Spinal cord (tissue), 10 donors: ENCODE measurements at places on chromosomes 2 and 18.
A peak's percentile ranks its signal among the peaks of the same experiment; 100 is the strongest.

GRCh38 chr18:57929922-57930321 is 114.1 kb upstream of the NEDD4L start:
- no peak for DNase-seq

DNA sequence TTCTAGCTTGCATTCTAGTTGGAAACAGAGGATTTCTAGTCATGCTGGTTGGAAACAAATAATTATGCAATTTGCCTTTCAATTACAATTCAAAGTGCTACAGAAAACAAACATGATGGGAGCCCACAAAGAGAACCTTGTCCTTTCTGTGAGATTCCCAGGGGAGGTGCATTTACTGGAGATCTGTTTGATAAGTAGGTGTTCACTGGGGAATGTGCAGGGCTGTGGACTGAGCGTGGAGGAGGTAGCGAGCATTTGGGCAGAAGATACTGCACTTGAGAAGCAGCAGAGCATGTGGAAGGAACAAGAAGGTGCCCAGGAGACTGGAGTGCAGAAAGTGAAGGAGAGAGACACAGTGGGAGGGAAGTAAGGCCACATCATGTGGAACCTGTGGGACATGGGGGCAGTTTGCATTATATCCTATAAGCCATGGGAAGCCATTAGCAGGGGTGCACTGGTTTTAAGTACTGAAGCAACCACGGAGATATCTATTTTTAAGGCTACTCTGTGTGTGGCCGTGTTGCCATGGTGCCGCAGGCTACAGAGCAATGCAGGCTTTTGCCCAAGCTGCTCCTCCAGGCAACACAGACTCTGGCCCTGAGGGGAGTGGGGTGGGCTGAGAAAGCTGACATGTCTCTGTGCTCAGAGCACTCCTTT is 154.0 kb downstream of the ANTXR1 start:
- no peak for DNase-seq

GRCh38 chr18:27750014-27750413 is 426.9 kb downstream of the CDH2 start:
- DNase-seq: peak; percentile 74

DNA sequence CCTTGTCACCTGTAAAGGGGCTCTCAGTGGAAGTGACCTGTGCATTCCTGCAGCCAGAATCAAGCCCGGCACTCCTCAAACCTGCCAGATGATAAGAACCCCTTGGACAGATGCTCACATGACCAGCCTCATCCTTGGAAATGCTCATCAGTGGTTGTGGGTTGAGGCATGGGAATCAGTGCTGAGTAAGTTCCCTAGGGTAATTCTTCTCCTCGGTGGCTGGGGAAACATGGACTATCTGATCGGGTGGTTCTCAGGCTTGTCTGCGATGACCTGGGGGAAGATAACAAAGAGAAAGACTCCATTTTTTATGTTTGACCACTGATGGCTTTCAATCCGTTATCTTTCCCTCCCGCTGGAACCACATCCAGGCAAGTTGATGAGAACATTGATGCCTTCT is 84.0 kb downstream of the SPP2 start:
- DNase-seq: no peak

GRCh38 chr18:41906528-41907146 is 48.4 kb upstream of the PIK3C3 start:
- DNase-seq: no peak

DNA sequence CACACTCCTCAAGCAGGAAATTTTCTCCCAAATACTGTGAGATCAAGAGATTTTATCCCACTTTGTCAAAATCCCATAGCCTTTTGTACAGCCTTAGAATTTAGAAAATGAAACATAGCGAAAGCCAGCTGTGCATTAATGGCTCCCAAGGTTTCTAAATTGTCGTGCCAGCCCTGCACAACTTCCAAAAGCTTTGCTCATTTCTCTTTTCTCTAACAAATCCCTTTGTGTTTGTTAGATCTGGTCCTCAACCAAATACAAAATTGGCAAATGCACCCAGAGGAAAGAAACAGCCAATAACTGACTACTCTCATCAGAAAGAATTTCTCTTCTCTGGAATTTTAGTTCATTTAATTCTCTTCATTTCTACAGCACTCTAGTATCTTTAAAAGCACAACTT is 361.1 kb downstream of the INSIG2 start:
- DNase-seq: no peak

DNA sequence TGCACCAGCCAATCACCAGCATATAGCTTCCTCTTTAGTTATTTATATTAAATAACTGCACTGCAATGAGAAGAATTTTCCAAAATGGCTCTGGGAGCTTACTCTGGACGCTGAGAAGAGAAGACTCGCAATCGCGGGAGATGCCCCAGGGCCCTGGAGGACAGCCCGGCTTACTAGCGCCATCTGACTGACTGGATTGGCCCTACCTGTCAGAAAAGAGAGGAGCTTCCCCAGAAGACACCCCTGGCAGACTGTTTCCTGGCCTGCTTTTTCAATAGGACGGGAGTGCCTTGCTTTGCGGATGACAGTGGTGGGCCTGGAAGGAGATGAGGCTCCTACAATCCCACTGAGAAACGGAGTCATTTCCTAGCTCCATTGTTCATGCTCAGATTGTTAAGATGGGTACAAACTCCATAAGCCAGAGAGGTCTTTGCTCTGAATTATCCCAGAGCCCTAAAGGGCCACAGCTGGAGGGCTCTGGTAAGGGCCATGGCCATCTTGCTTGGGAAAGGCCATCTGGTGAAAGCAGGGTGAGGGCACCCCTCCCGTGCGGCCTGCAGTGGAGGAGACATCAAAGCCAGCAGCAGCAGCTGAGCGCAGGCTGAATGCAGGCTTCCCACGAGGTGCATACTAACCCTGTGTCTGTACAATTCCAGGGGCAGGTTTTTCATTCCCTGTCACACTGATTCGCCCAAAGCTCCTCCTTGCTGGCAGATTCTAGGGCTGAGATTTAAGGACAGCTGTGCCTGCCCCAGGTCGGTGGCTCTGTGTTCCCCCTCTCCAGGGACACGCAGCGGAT is 92.1 kb downstream of the GALR1 start:
- DNase-seq: no peak

DNA sequence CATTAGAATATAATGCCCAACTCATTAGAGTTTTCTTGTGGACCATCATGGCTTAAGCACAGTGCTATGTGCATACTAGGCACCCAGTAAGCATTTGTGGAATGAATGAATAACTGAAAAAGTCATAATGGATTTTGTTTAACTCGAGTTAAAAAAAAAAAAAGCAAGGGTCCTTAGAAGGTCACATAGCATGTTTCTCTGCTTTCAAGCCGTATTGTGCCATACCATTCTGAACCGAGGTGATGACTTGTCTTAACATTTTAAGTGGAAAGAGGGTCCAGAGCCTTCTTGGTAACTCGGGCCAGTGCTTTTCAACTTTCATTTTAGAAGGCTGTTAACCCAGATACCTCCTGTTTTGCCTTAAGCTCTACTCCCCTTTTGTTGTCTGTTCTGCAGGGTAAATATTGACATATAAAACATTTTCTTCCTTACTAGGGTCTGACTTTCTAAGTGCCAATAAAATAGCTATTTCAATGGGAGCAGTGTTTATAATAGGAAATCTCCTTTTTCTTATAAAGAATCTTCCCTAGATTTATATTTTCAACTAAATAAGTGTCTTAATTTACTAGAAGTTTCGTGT is 787 bp upstream of the ADGRF3 start:
- DNase-seq: no peak

DNA sequence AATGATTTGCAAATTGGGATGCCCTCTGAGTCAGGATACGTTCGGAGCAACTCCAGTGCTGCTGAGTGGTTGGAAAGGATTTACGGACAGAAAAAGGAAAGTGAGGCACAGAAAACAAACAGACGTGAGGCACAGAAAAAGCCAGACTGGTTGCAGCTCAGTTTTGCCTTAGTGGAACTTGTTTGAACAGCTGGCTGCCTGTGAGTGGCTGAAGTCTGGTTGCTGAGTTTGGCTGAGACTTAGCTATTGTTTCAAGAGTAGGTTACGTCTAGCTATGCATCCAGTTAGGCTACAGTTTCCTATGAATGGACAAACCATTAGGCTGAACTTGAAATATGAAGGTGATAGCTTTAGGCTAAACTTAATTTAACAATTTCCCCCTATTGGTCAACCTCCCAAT is 256.6 kb downstream of the VAPA start:
- DNase-seq: no peak

- no peak for DNase-seq
Observed at GRCh38 chr2:10303181-10303693, 533 bp downstream of the HPCAL1 start.

- peak; percentile 65 for DNase-seq
Observed at GRCh38 chr2:223056701-223057418, 4.9 kb downstream of the KCNE4 start.

DNA sequence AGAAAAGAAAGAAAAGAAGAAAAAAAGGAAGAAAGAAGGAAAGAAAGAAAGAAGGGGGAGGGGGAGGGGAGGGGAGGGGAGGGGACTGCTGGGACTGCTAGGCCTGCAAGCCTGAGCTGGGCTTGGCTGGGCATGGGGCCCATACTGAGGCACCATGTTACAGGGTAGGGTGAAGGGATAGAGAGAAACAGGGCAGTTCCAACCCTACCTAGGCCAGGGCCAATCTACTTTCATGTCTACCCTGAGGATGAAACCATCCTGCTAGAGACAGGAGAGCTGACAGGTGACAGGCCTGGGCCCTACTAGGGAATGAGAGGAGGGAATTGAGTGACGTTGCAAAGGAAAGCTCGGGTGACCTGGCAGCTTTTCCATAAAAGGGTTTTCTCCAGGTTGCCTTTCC is 41.7 kb downstream of the TEX44 start:
- no peak for DNase-seq

- DNase-seq: no peak
Observed at GRCh38 chr18:78655921-78656320, 323.7 kb upstream of the SALL3 start.

- no peak for DNase-seq
Observed at GRCh38 chr2:142724713-142725349, 152.6 kb upstream of the KYNU start.

DNA sequence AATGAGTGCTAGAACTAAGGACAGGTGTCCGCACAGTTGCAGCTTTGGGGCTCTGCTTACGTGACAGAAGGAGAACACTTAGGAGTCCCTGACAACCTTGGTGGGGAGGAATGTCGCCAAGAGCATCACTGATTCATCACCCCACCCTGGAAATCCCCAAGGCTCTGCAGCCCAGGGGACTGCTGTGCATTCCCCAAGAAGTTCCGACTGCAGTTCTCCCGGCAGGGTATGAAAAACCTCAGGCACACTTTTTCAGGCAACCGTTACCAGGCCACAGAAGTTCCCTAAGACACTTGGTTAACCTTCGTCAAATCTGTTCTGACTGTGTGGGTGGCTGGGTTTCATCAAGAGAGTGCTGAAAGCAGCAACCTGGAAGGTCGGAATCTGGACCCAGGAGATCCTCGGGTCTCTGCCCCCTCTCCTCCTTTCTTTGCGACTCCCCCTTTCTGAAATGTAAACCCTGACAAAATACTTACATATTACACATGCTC is 192.1 kb upstream of the CXCR4 start:
- DNase-seq: no peak

DNA sequence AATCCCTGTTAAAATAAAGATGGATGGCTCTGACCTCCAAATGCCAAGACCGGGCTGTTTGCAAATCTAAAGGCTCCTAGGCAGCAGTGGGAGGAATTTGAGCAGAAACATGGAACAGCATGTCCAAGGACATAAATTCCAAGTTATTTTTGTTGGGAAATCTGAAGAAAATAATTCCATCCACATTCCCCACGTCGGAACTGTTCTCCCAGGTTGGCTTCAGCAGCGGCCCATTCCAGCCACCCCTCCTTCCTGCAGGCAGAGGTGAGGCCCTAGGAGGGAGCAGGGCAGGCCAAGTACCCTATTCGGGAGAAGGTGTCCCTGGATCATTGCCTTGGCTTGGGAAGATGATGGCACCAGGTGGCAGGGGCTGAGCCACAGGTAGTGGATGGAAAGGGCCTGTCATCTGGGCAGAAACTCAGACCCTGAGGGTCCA is 117.1 kb downstream of the CAPN13 start:
- no peak for DNase-seq

GRCh38 chr2:85705680-85706039 is 11.5 kb downstream of the GNLY start:
- DNase-seq: no peak

GRCh38 chr18:59479776-59480175 is 120.7 kb upstream of the LMAN1 start:
- DNase-seq: no peak

- DNase-seq: no peak
Observed at GRCh38 chr2:53497020-53497419, 270.6 kb upstream of the CHAC2 start.

GRCh38 chr2:149832324-149832723 is 244.7 kb upstream of the MMADHC start:
- DNase-seq: no peak

- DNase-seq: no peak
Observed at GRCh38 chr18:10234912-10235660, 219.3 kb upstream of the APCDD1 start.

DNA sequence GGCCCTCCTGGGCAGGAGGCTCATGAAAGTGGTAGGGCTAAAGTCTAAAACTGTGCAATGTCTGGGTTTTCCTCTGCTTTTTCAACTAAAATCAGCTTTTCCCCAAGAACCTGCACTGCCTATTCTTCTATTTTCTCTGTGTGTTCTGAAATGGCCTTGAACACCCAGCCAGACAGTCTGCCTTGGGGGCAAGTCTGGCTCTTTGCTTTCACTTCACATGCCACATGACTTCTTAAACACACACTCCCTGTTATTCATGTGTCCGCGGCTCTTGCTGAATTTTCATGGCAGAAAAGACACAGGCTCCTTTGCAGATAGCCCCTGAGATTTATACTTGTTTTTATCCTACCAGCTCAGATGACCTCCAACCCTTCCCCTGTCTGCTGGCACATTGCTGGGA is 10.6 kb upstream of the RPIA start:
- DNase-seq: no peak

DNA sequence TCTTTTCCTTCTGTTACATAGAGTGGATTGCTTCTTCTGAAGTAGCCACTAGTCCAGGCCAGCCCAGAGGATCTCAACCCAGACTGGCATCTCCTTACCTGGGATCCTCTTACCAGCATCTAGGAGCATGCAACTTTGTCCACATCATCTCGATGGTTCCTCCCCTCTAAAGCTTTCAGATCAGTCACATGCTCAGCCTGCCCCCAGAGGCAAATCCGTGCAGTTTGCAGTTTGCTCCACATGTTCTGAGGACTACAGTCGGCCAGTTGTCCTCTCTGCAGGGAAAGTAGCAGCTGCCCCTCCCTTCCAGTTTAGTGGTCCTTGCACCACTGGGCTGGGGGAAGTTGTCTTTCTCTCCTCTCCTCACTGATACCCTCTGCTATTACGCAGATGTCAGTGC is 259.8 kb upstream of the APCDD1 start:
- no peak for DNase-seq
